ENCODE measurements at places on chromosomes 12 and 14.
A peak's percentile ranks its signal among the peaks of the same experiment; 100 is the strongest.

GRCh38 chr12:24139035-24139434 is 189.6 kb upstream of the SOX5 start:
- DNase-seq = no peak

GRCh38 chr14:87001333-87001732 is 991.6 kb downstream of the GALC start:
- DNase-seq = no peak

- DNase-seq = no peak
These were observed 194.6 kb upstream of the KRR1 start for GRCh38 chr12:75705749-75706711.

DNA sequence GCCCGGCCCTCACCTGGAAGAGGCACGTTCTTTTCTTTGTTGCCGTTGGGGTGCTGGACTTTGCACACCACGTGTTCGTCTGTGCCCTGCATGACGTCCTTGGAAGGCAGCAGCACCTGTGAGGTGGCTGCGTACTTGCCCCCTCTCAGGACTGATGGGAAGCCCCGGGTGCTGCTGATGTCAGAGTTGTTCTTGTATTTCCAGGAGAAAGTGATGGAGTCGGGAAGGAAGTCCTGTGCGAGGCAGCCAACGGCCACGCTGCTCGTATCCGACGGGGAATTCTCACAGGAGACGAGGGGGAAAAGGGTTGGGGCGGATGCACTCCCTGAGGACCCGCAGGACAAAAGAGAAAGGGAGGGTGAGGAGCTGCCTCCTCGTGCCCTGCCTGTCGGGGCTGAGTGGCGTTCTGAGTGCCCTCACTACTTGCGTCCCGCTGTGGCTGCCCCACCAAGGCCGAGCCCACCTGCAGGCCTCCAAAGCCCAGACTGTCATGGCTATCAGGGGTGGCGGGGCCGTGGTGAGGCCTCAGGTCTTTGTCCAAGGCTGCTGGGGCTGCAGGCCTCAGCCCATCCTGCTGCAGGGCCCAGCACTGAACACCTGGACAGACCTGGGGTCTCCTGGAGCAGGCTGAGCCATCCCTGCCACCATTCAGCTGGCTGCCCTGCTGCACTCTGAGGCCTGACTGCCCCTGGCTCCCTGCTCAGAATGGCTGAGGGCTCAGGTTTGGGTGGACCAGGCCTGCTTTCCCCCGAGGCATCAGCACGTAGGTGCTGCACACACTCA is 329.7 kb downstream of the TMEM121 start:
- no peak for DNase-seq

DNA sequence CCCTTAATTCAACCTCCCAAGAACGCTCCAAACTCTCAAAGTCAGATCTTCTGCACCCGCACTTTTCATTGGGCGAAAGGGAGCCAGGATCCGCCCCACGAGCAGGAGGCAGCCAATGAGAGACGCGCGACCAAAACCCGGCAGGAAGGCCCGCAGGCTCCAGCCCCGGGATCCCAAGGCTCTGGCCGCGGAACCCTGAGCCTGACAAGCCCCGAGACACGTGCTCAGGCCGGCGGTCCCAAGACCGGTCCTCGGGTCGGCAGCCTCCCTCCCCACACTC is 438 bp downstream of the DDX54 start:
- peak; percentile 69 for DNase-seq

DNA sequence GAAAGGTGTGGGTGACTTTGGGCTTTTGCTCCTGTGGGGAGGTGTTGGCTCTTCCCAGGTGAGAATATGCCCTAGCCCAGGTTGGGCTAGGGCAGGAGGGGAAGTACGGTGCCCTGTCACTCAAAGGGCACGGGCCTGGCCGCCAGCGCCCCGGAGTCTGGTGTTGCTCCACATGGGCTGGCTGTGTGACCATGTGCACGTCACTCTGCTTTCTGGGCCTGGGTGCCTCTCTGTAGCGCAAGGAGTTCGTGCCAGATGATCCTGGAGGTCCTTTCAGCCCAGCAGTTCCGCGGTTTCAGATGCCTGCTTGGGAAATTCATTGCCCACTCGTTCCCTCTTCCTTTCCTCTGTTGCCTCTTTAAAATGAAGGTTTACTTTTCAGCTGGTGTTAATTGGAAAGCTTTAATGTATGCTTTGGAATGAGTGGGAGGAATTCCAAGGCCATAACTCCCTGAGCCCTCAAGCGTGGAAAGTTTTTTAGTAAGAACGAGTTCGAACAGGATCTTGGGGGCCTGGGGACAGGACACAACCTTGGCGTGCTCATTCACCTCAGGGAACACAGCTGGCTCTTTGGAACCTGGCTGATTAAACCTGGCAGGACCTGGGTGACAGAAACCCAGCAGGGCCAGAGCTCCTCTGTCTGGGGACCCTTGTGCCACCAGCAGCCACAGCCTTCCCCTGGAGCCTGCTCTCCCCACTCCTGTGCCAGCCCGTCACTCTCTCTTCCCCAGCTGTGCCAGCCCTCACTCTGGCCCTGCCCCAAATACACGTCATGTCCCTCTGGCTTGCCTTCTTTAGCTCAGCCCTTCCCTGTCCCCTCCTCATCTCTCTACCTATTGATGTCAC is 42.8 kb downstream of the TSPAN9 start:
- DNase-seq = no peak

DNA sequence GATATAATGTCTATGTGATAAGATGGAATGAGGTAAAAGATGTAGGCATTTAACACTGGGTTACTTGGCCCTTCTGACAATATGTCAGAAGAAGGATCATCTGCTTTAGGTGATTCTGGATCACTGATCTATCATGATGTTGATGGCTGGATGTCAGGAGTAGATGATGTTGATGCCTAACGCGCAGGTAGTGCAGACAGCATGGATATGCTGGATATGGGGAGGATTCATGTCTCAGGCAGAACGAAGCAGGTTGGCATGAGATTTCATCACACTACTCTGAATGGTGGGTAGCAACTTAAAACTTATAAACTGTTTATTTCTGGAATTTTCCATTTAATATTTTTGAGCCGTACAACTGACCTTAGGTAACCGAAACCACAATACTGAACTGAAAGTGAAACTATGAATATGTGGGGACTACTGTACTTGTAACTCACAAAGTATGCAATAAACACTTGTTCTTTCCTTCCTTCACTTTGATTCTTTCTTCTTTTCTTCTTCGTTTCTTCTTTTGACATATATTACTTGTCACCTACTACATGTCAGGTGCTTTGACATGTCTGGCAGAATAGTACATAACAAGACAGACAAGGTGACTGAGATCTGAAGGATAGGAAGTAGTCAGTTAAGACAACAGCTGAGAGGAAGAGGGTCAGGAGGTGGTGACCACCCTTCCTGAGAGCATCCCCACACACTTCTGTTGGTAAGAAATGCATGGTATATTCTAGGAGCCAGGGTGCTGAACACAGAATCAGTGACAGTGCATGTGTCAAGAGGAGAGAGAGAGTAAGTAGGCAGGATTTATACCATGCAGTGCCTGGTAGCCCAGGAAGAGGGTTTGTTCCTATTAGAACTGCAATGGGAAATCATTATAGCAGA is 238.8 kb downstream of the PPFIA2 start:
- DNase-seq = no peak

GRCh38 chr12:90322006-90322405 is 613.4 kb upstream of the ATP2B1 start:
- DNase-seq = no peak

DNA sequence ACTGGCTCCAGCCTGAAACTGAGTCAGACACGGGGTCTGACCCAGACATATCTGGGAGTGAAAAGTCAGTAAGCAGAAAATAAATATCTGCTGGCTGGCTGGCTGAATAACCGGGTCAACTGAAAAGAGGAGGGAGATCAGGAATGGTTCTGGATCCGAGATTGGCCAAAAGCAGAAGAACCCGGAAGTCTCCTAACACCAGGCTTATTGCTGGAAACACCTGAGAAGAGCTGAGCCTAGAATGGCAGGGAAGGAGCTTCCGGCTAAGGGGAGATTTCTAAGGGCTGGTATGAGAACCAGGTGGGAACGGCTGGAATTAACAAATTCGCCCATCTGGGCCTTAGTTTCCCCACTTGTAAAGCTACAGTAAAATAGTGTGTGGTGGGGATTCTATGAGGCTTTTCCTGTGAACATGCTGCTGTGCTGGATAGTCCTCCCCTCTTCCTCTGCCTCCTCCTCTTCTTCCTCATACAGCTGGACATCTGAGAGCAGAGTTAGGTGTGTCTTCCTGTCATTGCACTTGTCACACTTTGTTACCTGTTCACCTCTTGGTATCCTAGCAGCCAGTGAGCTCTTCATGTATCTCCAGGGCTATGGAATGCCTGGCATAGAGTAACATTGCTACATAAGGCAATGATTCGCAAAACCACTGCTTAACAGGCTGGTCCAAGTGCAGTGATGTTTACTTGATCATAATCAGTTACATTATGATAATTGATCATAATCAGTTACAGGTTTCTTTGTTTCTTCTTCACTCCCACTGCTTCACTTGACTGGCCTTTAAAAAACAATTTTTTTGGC is 2.0 kb upstream of the SHMT2 start:
- no peak for DNase-seq

GRCh38 chr14:98103705-98104104 is 1168.3 kb downstream of the BCL11B start:
- DNase-seq = no peak

- DNase-seq = no peak
These were observed 11.5 kb upstream of the TDRD9 start for GRCh38 chr14:103916636-103917262.

GRCh38 chr14:95248432-95248831 is 71.3 kb downstream of the CLMN start:
- DNase-seq = no peak

GRCh38 chr14:83864106-83864505 is 1665.8 kb upstream of the FLRT2 start:
- no peak for DNase-seq

GRCh38 chr14:66652525-66653106 is 144.7 kb downstream of the GPHN start:
- DNase-seq = no peak

GRCh38 chr12:51377099-51377984 is 13.9 kb downstream of the GALNT6 start:
- DNase-seq = no peak

- DNase-seq = no peak
These were observed at the start of gene PGF for GRCh38 chr14:74955229-74956026. TSS of gene PGF (minus strand) at chr14:74955597. CDS start at chr14:74955242, 355 bp downstream.

- DNase-seq = no peak
These were observed 1.2 kb downstream of the KHNYN start for GRCh38 chr14:24430682-24431568.

GRCh38 chr12:41242603-41243002 is 54.5 kb downstream of the PDZRN4 start:
- DNase-seq = no peak

DNA sequence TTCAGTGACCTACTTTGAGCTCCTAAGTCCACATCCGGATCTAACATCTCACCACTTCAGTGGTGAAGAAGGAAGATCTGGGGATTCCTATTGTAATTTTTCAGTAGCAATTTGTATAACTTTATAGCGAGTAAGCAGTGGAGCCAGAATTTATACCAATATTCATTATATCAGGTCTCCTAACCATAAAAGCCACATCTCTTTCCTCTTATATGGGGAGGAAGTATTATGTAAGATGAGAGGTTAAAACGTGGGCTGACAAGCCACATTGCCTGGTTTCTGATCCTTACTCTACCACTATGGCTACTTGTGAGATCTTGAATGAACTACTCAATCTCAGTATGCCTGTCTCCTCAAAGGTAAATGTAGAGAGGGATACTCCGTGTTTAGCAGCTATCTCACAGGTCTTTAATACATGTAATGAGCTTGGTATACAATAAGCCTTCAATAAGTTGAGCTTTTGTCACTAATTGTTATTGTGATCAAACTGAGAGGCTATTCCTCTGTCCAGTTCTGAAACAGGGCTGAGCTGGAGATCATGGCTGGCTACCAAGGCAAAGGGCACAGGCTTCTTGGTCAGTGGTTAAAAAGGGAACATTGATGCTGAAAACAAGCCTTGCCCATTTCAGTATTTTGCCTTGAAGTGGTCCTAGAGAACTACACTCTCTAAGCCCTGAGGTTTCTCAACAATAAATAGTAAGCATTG is 3.3 kb upstream of the TMEM117 start:
- no peak for DNase-seq

DNA sequence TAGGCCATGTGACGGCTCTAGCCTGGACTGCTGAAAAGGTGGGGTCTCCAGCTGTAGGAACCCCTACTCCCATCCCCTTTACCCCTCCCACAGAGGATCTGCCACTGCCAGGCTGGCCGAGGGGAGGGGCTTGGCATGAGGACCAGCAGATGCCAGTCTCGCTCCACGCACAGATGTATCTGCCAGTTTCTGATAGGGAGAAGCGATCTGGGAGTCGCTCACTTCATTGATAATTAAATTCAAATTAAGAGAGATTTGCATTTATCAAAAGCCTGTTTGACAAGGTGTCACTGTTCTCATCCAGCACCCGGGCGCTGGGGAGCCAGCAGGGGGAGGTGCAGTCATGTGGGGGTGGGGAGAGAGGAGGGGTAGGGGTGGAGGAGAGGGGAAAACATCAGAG is 217.6 kb upstream of the MYL2 start:
- DNase-seq = no peak

- no peak for DNase-seq
These were observed 158.8 kb upstream of the NPAS3 start for GRCh38 chr14:32779840-32780239.

- no peak for DNase-seq
These were observed 122.9 kb downstream of the TSPAN9 start for GRCh38 chr12:3200032-3200617.

- no peak for DNase-seq
These were observed 44.7 kb downstream of the RIMKLB start for GRCh38 chr12:8742501-8742900.

DNA sequence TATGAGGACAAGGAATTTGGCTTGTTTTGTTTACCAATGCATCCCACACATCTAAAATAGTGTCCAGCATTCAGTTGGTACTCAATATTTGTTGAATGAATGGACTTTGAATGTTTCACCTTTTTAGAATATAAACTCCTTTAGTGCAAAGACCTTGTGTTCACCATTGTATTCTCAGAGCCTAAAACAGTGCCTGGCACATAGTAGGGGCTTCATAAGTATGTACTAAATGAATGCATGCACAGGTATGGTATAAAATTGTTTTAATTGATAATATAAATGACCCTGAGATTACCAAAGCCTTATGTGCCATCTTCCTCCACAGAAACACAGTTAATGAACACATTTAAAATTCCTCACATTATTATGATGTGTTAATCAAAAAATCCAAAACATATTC is 5.0 kb upstream of the NFYB start:
- DNase-seq = no peak

GRCh38 chr14:21210023-21210422 is 54.2 kb upstream of the OR5AU1 start:
- no peak for DNase-seq

DNA sequence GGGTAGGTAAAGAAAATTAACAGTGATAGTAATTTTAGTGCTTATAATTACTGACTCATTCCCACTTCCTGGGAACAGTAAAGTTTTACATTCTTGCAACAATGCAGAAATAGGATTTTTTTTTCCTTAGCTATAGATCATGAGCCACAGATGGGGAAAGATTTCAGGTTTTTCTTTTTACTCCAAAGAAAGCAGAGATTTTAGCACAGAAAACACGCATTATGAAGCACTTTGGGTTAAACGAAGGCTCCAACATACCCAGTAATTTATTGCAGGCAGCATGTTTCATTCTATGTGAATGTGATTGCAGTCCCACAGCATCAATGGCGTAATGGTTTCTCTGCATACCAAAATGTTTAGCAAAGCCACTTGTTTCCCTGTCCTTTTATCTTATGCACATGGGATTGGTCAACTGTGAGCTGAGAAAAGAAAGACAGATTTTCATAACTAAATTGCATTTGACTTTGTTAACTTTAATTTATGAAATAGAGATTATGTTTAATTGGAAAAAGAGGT is 124.6 kb upstream of the E2F7 start:
- DNase-seq = no peak

GRCh38 chr12:82740129-82741000 is 53.7 kb downstream of the TMTC2 start:
- DNase-seq = no peak
